Activated CD4-positive, alpha-beta T cell treated with anti-CD3 and anti-CD28 coated beads, Interleukin-2, amount 50 U/mL, for 24 hours (primary cell): ENCODE measurements at places on chromosomes 7 and 10.

DNA sequence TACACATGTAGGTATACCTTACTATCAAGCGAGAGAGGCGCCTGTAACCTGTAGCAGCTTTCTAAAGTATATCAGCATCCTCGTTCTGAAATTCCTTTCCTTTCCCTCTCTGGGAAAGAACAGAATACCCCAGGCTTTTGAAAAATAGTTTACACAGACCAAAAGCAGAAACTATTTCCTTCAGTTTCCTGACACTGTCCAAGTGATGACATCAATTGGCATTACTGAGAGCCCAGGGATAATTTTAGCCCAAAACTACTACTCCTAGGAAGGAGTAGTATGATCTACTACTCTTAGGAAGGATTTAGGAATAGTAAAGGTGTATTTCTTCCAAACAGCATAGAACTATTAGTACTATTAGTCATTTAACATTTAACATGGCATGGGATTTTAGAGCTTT is 6.0 kb downstream of the GNG11 start:
- no peak for DNase-seq

DNA sequence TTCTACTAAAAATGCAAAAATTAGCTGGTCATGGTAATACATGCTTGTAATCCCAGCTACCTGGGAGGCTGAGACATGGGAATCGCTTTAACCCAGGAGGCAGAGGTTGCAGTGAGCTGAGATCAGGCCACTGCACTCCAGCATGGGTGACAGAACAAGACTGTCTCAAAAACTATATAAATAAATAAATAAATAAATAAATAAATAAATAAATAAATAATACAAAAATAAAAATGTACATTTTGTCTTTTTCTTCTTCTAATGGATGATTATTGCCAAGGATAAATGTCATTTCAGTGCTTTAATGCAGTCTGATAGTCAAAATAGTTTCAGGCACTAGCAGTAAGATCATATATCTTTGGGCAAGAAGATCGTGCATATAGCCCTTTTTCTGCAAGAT is 727.6 kb upstream of the SEMA3D start:
- no peak for DNase-seq

DNA sequence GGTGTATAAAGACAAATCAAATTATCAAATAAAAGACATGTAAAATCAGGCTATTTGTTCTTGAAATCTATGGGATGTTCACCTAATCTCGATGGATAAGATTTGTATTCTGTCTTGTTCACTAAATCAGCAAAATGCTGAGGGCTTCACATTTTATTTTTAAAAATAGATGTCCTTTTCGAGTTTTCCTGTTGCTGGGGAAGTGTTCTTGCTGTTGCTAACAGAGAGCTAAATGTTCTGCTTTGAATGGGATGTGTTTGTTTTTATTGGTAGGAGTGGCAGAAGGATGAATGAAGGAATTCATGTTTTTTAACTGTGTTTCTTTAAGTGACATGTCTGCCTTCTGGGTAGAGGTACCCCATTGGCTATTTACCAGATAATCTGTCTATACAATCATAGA is 7.3 kb upstream of the SNX13 start:
- DNase-seq: no peak

DNA sequence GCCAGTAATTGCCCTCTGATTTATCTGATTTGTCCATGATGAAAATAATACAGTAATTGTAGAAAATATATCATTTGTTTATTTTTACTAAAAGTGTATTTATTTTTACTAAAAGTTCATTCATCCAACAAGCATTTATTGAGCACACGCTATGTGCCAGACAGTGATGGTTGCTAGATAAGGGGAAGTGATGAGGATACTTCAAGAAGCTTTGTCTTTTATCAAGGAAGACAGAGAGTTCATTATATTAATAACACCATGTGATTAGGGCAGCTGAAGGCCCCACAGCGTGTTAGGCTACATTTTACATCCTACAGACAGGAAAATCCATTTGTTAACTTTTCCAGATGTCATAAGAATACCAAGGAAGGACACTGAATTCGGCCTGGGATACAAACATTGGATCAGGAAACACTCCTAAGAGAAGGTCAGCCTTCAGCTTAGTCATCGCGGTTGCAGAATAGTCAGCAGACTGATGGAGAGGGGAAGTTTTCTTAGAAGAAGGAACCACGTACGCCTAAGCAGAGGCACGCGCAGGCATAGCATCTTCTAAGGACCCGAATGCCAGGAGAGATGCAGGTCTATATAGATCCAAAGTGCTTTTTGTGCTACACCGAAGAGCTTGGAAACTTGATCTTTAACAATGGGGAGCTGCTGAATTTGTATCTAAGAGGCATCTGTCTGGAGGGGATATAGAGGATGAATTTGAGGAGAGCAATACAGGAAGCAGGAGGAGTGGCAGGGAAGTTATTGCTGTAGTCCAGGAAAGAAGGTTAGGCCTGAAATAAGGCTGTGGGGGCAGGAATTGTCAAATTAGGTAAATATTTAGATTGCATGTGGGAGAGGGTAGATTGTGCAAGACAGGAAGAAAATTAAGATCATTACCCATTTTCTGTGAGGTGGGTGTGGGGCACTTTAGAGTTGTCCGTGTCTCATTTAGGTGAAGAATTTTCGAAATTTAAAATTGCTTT is 85.7 kb downstream of the LRGUK start:
- no peak for DNase-seq

GRCh38 chr10:85621562-85621961 is 745.0 kb downstream of the GRID1 start:
- no peak for DNase-seq

DNA sequence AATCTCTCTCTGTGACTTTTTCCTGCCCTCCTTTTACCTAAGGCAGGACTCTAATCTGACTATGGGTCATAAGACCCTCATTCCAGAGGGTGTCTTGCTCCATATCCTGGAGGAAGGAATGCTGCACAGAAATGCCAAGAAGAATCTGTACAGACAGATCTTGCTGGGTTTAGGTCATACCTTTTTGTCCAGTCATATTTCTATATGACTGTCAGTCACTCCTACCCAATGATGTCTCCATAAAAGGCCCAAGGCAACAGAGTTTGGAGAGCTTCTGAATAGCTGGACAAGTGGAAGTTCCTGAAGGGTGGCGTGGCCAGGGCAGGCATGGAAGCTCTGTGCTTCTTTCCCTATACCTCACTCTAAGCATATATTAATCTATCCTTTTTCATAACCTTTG is 47.5 kb downstream of the FEZF1 start:
- no peak for DNase-seq

DNA sequence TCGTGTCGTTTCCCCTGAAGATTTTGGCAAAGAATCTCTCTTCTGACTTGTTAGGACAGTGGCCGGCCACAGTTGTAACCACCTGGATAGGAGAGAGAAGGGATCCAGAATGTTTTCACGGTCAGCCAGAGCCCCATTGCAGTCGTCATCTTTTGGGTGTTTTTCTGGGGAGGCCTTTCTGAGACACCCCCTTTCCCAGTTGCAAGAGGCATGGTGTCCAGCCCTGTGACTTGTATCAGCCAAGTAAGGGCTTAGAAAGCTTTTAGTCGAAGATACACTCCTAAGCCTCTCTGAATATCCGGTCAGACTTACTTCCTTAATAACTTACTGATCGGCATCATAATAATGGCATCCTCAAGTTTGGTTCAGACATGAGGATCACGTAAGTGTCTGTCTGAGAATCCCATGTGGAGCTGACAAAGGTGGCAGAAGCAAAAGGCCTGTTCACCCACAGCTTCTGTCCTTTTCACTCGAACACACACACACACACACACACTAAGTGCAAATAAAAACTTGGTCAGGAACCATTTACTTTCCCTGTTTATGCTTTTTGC is 435.7 kb upstream of the GALNT17 start:
- DNase-seq: no peak

- no peak for DNase-seq
These were observed 164.6 kb downstream of the ANKRD30A start for GRCh38 chr10:37289833-37290464.

GRCh38 chr7:39709768-39710311 is 86.5 kb downstream of the RALA start:
- DNase-seq: no peak

- no peak for DNase-seq
These were observed 106.4 kb upstream of the DNAJB12 start for GRCh38 chr10:72461085-72461484.

- DNase-seq: no peak
These were observed 3.0 kb downstream of the ZYX start for GRCh38 chr7:143384148-143384547.

- no peak for DNase-seq
These were observed 38.0 kb downstream of the ZCCHC24 start for GRCh38 chr10:79407423-79407796.

GRCh38 chr7:106575138-106575823 is 85.7 kb downstream of the CCDC71L start:
- no peak for DNase-seq

DNA sequence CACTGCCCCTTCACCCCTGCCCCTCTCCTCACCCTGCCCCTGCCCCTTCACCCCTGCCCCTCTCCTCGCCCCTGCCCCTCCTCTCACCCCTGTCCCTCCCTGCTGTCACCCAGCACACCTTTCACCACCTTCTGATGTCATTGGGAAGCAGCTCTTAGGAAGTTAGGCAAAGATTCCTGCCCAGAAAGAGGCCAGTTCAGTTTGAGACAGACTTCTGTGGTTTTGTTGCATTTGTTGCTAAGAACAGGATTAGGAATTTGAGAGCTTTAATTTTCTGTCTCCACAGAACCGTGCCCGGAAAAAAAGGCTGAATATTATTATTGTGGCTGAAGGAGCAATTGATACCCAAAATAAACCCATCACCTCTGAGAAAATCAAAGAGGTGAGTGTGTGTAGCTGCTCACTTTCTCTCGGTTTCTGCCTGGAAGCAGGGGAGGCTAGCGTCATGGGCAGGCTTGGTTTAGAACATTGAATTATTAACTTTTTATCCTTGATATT is 39.6 kb downstream of the PFKP start:
- no peak for DNase-seq

- no peak for DNase-seq
These were observed 166.4 kb downstream of the PPP1R17 start for GRCh38 chr7:31853380-31853779.

- DNase-seq: no peak
These were observed 208.2 kb downstream of the WDR11 start for GRCh38 chr10:121059351-121059750.

- no peak for DNase-seq
These were observed 1106.2 kb downstream of the NRG3 start for GRCh38 chr10:82981137-82981723.

GRCh38 chr10:497289-497688 is 192.2 kb downstream of the DIP2C start:
- no peak for DNase-seq

DNA sequence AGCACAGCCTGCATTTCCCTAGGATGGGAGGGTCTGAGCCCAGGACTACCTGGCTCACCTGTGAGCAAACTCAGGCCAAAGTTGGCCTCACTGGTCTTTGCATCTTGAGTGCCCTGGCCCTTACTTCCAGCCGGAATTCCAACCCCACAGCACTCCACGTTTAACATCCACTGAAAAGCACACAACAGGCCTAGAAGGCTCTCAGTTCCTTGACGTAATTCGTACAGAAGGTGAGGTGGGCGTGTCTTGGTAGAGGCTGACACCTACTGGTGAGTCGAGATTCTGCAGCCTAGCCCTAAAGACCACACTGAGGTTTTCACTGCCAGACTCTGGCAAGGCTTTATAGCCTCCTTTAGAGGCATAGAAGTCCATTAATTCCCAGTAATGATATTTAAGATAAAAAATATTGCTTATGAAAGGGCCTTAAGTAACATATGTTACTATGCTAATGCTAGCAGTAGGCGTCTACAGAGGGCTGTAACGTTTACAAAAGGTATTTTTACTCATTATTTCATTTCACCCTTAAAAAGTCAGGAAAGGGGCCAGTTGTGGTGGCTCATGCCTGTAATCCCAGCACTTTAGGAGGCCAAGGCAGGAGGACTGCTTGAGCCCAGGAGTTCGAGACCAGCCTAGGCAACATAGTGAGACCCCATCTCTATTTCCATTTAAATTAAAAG is 95.8 kb downstream of the HIP1 start:
- DNase-seq: no peak

GRCh38 chr10:48697821-48698764 is 13.4 kb downstream of the WDFY4 start:
- DNase-seq: no peak

DNA sequence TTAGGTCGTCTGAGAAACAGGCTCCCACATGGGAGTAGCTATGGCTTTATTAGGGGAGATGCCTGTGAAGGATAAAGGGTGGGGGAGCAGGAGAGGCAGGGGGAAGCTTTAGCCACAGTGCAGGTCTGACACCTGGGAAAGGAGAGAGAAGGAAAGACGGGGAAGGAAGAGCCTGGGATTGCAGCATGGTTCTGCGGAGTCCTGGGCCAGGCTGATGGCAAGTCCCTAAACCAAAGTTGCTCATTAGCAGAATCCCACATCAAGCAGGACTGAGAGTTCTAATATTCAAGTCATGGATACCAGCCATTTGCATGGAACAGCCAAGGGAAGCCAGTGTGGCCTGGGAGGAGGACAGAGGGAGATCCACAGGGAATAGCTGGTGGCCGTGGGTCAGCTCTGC is 414.8 kb downstream of the RPS24 start:
- no peak for DNase-seq

GRCh38 chr10:21707498-21707897 is 173.5 kb downstream of the MLLT10 start:
- no peak for DNase-seq

GRCh38 chr10:36344240-36345174 is 702.4 kb upstream of the FZD8 start:
- no peak for DNase-seq

DNA sequence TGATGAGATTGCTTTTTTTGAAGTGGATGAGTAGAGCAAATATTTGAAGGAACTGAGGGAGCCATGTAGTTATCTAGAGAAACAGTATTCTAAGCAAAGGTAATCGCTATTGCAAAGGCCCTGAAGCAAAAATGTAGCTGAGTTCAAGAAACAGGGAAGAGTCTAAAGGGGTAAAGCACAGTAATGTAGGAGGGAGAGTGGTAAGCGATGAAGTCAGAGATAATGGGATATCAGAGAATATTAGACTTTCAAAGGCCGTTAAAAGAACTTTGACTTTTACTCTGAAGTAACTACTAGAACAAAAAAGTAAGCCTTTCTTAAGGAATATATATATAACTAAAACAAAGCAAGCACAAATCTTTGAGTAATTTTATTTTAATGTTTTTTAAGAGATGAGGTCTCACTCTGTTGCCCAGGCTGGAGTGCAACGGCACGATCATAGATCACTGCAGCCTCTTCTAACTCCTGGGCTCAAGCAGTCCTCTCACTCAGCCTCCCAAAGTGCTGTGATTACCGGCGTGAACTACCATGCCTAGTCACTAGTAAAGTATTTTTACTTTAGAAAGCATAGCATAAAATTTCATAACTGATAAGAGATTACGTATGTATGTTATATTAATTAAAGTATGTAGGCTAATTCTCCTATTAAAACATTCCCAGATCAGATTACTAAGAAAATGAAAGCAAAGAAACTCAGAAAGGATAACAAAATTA is 61.7 kb upstream of the OIT3 start:
- no peak for DNase-seq
